H1 (cell line): ENCODE measurements at places on chromosomes 3 and 15.

DNA sequence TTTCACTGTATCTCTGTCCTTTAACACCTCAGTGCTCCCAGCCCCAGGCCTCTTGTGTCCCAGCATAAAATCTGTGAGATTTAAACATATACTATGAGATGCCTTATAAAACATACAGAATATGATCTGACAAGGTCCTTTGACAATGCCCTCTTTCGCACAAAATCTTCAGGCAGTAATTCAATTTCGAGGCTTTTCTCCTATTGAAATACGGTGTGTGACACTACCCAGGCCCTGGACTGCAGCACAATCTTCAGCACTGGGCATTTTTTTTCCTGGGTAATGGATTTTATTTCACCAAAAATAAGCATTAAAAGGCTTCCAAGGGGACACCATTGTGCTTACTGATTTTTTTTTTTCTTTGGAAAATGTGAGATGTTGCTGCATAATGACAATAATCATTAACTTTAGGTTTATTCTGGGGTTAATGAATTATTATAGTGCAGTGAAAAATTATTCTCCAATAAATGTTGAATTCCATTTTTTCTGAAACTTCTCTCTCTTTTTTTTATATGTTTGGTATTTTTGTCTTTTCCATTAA is 40.9 kb upstream of the FAM3D start:
- no peak for DNase-seq

DNA sequence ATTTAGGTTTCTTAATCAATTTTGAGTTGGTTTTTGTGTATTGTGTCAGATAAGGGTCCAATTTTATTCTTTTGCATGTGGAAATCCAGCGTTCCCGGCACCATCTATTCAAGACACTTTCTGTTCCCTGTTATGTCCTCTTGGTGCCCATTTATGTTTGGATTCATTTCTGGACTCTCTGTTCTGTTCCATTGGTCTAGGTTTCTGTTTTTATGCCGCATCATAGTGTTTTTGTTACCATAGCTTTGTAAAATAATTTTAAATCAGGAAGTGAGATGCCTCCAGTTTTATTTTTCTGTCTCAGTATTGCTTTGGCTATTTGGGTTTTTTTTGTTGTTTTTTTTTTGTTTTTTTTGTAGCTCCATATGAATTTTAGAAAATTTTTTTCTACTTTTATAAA is 97.1 kb downstream of the LRRC28 start:
- no peak for DNase-seq

GRCh38 chr3:196280689-196281440 is 6.7 kb downstream of the PCYT1A start:
- no peak for DNase-seq

DNA sequence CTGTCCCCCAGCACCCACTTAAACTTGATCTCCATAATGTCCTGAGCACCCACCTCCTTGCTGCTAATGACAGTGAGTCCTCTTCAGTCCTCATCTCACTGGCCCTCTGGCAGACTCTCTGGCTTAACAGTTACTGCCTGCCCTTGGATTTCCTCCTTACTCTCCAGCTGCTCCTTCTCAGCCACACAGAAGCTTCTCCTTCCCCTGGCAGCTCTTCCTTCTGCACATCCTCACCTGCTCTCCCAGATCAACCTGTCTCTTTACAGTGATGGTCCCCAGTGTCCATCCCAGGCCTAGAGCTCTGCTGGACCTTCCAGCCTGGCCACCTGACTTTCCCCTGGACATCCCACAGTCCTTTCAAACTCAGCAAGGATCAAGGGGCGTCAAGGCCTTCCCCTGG is 47.4 kb upstream of the SMAD3 start:
- no peak for DNase-seq

DNA sequence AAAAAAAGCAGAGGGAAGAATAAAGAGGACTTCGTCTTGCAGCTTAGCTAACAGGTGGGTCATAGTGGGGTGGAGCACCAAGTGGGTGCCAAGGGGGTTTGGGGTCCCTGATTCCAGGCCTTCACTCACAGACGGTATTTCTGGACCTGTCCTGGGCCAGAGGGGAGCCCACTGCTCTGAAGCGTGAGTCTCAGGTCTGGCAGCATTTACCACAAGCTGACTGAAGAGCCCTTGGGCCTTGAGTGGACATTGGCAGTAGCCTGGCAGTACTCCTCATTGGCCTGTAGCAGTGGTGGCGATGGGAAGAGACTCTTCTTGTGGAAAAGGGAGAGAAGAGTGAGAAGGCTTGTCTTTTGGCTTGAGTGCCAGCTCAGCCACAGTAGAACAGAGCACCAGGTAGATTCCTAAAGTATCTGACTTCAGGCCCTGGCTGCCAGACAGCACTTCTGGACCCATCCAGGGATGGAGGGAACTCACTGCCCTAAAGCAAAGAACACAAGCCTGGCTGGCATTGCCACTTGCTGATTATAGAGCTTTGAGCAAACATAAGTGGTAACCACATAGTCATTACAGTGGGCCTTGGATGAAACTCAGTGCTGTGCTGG is 72.9 kb downstream of the GLDN start:
- no peak for DNase-seq

- no peak for DNase-seq
Observed at GRCh38 chr15:50231761-50232160, 33.8 kb downstream of the HDC start.

DNA sequence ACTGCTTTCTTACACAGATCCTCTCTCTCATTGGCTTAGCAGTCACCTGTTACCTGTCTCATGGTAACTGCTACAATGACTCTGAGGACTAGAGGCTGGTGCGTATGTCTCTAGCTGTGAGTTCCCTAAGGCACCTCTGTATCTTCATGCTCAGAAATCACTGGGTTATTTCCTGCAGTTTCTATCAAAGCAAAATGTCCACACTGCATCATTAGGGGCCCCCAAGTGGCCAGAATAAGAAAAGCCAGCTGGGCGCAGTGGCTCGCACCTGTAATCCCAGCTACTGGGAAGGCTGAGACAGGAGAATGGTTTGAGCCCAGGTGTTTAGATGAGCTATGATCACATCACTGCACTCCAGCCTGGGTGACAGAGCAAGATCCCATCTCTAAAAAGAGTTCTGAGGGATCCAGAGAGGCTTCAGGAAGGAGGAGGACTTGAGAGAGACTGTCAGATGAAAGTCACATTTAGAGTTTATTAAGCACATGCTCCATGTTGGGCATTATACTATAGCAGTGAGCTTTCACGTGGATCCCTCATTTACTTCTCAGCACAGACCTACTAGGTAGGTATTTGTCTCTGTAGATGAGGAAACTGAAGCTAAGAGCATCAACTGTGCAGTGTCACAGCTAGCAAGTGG is 2.3 kb upstream of the VPS18 start:
- DNase-seq, result no peak

- DNase-seq, result no peak
Observed at GRCh38 chr3:17967111-17967510, 224.7 kb upstream of the TBC1D5 start.

GRCh38 chr3:60343831-60344230 is 907.4 kb downstream of the FHIT start:
- no peak for DNase-seq

DNA sequence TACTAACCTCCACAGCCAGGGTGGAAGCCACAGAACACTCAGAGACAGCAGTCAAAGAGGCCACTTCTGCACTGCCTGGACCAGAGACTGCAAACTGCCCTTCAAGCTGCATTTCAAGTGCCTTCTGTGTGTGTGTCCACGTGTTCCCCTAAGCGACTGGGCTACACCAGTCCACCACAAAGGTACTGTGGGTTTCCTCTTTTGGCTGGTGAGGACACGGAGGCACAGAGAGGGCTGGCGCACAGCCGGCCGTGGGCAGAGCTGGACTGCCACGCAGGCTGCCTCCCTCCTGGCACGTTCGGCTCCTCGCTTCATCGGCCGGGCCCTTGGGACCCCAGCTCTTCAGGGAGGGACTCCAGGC is 60.9 kb downstream of the MGLL start:
- DNase-seq, result no peak

DNA sequence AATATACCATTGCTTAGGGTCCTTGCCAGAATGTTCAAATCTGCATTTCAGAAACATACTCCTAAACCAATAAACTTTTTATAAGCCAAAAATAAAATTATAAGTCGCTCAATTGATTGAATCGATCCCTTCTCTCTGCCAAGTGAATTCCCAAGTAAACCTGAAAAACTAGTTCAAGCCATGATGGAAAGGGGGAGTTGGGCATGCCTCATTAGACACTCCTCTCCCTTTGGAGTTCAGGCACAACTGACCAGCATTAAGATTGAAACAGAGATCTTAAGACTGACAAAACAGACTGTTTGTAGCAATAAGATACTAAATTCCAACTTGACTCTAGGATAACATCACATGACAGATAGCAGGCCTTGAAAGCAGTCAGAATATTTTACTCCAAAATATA is 113.7 kb upstream of the RASGRP1 start:
- DNase-seq, result no peak

- DNase-seq, result no peak
Observed at GRCh38 chr3:71008350-71008935, 575.1 kb downstream of the FOXP1 start.

GRCh38 chr3:126630020-126630419 is 24.9 kb downstream of the TXNRD3 start:
- no peak for DNase-seq

DNA sequence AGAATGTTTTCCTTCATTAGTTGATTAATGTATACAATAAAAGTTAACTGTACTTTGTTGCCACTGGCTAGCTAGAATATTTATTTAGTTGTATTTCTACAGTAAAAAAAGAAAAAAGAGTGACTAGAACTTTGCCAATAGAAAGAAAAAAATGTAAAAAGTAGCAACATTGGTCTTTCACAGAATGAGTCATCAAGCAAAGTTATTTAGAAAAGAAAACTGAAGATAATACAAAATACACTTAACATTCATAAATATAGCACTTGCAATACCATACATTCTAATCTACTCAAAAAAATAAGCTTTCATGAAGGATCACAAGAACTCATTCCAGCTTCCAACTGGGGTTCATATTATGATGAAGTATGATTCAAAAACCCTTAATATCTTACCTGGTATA is 83.4 kb downstream of the AQR start:
- no peak for DNase-seq

DNA sequence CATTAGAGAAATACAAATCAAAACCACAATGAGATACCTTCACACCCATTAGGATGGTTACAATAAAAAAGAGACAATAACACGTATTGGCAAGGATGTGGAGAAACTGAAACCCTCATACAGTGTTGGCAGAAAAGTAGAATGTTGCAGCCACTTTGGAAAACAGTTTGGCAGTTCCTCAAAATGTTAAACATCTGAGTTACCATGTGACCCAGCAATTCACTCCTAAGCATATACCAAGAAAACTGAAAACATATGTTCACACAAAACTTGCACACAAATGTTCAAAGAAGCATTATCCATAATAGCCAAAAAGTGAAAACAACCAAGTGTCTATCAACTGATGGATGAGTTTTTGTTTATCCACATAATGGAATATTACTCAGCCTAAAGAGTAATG is 166.9 kb upstream of the FAM3D start:
- no peak for DNase-seq

DNA sequence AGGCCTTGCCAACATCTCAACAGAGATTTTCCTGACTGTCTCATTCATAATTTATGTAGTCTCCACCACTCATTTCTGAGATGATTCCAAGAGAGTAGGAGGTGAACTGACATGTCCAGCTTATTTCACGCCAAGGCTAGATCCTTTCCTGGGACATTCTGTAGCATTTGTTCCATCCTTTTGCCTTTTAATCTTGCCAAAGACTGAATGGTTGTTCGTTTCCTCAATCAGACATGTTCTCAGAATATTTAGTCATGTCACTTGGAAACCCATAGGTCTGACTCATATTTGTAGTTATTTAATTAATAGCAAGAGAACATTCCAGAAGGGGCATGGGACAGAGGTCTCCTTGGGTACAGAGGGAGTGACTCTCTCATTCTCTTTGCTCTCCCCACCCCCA is 80.9 kb downstream of the DHX36 start:
- no peak for DNase-seq
